ENCODE measurements at places on chromosomes 11 and 22.

DNA sequence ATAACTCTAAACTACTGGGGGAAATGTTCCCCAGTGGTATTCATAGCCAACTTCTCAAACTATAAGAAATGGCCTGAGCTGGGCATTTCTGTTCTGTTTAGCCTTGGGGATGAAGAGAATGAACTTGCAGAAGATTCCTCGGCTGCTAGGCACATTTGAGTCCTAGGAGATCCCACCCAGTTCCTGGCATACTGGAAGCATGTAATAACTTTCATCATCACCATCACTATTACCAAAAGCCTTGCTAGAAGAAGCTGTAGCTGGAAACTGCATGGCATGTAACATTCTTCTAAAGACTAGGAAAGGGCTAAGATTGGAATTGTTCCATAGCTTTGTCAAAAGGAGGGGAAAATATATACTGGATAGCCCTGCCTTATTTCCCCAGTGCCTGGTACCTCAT lies 40.1 kb upstream of the SLC1A2 start:
- DNase-seq = no peak

GRCh38 chr11:119290894-119291497 lies 25.9 kb downstream of the MCAM start:
- no peak for DNase-seq

DNA sequence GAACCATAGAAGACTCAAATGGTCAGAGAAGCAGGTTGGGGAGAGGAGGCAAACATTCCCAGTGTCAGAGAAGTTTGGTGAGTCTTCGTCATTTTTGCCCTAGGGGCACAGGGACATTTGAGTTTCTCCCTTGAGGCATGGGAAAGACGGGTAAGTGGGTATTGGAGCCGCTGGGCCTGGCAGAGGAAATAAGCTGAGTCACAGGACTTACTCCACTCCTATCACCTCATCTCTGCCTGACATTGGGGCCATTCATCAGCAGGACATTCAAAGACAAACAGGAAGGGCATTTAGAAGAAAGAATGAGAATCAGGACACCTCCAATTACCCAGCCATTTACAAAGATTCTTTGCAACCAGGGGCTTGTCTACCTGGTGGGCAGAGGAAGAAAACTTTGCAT lies 100.7 kb upstream of the SEZ6L start:
- DNase-seq = no peak

DNA sequence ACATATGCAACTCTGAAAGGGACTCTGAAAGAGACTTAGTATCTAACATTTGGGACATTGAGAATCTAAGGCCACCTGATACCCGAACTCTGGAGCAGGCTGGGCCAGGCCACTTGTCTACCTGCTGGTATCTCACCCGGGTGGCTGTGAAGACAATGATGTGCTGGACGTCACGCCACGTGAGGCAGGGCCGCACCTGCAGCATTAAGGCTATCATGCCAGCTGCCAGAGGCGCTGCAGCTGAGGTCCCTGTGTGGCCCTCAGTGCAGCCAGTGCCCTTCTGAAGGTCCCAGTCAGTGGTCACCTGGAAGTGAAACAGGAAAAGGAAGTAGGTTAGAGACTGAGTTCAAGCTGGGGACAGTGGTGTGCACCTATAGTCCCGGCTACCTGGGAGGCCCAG lies 12.4 kb downstream of the PCSK7 start:
- DNase-seq = no peak

- no peak for DNase-seq
These were observed 49.9 kb upstream of the THY1 start for GRCh38 chr11:119472856-119473222.

DNA sequence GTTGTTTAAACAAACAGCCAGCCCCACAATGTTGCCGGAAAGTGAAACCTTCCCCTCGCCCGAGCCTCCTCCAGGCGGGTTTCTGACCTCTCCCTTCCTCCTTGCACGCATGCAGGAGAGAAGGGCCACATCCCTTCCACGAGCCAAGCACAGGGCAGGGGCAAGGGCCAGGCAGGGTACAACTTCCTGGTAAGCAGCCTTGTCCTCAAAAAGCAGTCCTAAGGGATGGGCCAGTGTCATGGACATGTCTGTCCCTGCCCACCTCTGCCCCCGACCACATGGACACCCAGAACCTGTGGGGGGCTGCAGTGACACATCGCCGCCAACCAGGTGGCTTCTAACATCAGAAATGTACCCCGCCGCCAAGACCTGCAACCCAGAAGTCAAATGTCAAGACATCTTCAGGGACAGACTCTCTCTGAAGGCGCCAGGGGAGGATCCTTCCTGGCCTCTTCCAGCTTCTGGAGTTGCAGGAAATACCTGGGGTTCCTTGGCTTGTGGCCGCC lies 145.3 kb downstream of the CRYBB2 start:
- DNase-seq = no peak

- DNase-seq = peak; percentile 7
These were observed 332.4 kb downstream of the TBC1D22A start for GRCh38 chr22:47094861-47095330.

GRCh38 chr11:22415476-22415875 lies 77.3 kb downstream of the SLC17A6 start:
- no peak for DNase-seq

Data from brain microvascular endothelial cell (primary cell).